Muscle of leg (tissue), 16 donors: ENCODE measurements at places on chromosomes 12 and 14. TPM values are rescaled to one million over a fixed set of nuclear protein-coding genes. Genes with fewer than 3 reads are reported as not detected.

DNA sequence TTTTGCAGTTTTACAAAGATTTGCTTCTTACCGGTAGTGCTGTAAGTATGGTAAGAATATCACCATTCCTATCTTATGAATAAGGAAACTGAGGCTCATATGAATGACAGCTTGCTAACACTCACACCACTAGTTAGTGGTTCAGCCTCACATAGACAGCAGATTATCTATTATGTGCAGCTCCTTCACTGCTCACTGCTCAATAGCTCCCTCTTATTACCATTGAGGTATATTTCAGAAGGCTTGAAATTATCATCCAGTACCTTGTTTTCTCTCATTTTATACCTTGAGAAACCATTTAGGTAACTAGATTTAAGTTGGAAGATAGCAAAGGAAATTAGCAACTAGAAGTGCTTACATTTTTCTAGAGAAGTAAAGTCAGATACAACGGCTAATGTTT lies 15.5 kb downstream of the RIC8B start:
- H3K27ac ChIP-seq: no peak overlapping the region
- H3K27me3 ChIP-seq: no peaks in the 10 kb centered on the region
- H3K4me1 ChIP-seq: no peaks in the 10 kb centered on the region

GRCh38 chr14:46571970-46572369 lies 79.6 kb downstream of the RPL10L start:
- H3K36me3 ChIP-seq: no peaks in the 10 kb centered on the region
- no peak overlapping the region for H3K4me3 ChIP-seq
- H3K27ac ChIP-seq: no peak overlapping the region
- no peak for DNase-seq
- no peaks in the 10 kb centered on the region for H3K4me1 ChIP-seq

The TSPAN11 gene
- total RNA-seq: 9.1 TPM

The CNTN1 gene
- 33.0 TPM for total RNA-seq

The TAS2R7 gene
- not detected for total RNA-seq

The KRT2 gene
- total RNA-seq: not detected

The DCAF4 gene
- 9.6 TPM for total RNA-seq

DNA sequence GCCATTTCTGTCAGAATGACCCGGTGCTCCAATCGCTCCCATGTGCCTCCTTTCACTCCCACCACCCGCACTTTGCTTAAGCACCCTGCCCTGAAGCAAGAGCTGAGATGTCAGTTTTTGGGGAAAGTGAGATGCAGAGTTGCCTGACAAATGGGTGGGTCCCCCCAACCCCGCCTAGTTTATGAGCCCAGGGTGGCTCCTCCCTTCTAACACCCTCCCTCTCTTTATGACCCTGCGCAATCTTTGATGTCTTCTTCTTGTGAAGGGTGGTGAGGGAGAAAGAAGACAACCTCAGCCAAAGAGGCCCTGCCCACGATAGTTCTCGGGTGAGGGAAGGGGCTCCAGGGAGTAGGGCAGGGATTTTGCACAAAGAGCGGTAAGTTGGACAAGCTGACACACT lies 89.5 kb upstream of the HOXC13 start:
- H3K4me3 ChIP-seq: no peak overlapping the region
- H3K27ac ChIP-seq: no peak overlapping the region
- no peaks in the 10 kb centered on the region for H3K4me1 ChIP-seq
- no peak for DNase-seq
- peaks cover 26% of the 10 kb centered on the region for H3K27me3 ChIP-seq
- no peaks in the 10 kb centered on the region for H3K36me3 ChIP-seq

The GARIN6 gene
- not detected for total RNA-seq

The CELA1 gene
- not detected for total RNA-seq

The TSPAN19 gene
- 0.04 TPM for total RNA-seq

- peak overlapping the region; percentile 45 for H3K27ac ChIP-seq
- no peak overlapping the region for H3K4me3 ChIP-seq
- DNase-seq: no peak
- H3K27me3 ChIP-seq: peaks cover 2% of the 10 kb centered on the region
- H3K36me3 ChIP-seq: no peaks in the 10 kb centered on the region
- peaks cover 6% of the 10 kb centered on the region for H3K4me1 ChIP-seq
These were observed 50.3 kb downstream of the CCNK start for GRCh38 chr14:99531251-99532096.

- no peaks in the 10 kb centered on the region for H3K36me3 ChIP-seq
- H3K27me3 ChIP-seq: no peaks in the 10 kb centered on the region
- no peak for DNase-seq
- H3K4me1 ChIP-seq: peaks cover 7% of the 10 kb centered on the region
These were observed 90.0 kb upstream of the PLEKHA5 start for GRCh38 chr12:19039515-19039914.

- no peak overlapping the region for H3K4me3 ChIP-seq
- H3K27me3 ChIP-seq: no peaks in the 10 kb centered on the region
- DNase-seq: no peak
- no peak overlapping the region for H3K27ac ChIP-seq
- H3K36me3 ChIP-seq: no peaks in the 10 kb centered on the region
- peaks cover 17% of the 10 kb centered on the region for H3K4me1 ChIP-seq
These were observed 27.6 kb downstream of the EML1 start for GRCh38 chr14:99820702-99821331.

DNA sequence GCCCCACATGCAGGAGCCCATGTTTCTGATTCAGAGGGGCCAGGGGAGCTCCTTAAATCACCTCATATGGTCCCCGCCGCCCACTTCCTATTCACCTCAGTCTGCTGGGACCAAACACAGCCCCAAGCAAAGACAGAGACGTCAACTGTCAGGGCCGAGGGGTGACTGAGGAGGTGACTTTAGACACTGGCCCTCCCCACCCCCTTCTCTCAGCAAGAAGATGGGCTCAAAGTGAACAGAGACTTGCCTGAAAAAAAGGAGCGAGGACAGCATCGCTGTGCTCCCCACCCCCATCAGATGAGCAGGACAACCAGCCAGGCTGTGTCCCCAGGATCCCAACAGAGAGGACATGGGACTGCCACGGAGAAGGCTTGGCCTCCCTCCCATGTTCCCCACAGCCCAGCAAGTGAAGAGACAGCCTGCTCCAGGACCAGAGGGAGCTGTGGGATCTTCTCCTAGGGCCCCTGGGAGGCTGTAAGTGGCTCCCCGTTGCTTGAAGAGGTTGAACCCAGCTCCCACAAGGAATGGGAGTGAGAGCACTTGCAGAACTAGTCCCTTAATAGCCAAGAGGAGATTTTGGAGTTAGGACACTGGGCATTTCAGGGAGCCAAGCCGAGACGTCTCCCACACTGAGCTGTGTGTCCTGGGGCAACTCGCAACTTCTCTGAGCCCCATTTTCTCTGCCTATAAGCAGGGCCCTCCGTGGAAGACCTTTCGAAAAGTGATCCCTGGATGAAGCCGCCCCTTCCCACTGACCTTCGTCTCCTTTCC lies 1.3 kb upstream of the KRT79 start:
- H3K4me3 ChIP-seq: no peak overlapping the region
- peaks cover 20% of the 10 kb centered on the region for H3K27me3 ChIP-seq
- no peak overlapping the region for H3K27ac ChIP-seq
- no peaks in the 10 kb centered on the region for H3K36me3 ChIP-seq

DNA sequence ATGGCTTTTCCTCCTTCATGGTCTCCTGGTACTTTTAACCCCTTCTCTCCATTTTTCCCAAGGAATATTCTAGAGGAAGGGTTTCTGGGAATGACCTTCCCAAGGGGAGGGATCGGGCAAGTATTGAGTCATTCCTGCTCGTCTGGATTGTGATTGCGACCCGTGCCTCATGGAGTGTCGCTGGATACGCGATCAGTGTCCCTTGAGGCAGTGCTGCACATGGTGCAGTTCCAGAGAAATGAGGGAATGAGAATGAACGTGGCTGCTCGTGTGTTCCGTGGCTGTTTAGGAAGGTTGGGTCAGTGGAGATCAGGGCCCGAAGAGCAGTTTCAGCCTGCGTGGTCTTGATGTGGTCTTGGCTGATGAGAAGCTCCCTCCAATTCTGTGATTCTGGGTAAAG lies 234.4 kb downstream of the CACNA1C start:
- H3K4me3 ChIP-seq: no peak overlapping the region
- H3K4me1 ChIP-seq: peaks cover 45% of the 10 kb centered on the region
- peaks cover 16% of the 10 kb centered on the region for H3K27me3 ChIP-seq
- H3K27ac ChIP-seq: peak overlapping the region; percentile 7
- H3K36me3 ChIP-seq: no peaks in the 10 kb centered on the region
- DNase-seq: peak; percentile 48

GRCh38 chr12:113137861-113138783 lies 2.6 kb upstream of the RASAL1 start:
- H3K36me3 ChIP-seq: no peaks in the 10 kb centered on the region
- H3K4me3 ChIP-seq: no peak overlapping the region
- H3K27ac ChIP-seq: no peak overlapping the region
- DNase-seq: no peak

DNA sequence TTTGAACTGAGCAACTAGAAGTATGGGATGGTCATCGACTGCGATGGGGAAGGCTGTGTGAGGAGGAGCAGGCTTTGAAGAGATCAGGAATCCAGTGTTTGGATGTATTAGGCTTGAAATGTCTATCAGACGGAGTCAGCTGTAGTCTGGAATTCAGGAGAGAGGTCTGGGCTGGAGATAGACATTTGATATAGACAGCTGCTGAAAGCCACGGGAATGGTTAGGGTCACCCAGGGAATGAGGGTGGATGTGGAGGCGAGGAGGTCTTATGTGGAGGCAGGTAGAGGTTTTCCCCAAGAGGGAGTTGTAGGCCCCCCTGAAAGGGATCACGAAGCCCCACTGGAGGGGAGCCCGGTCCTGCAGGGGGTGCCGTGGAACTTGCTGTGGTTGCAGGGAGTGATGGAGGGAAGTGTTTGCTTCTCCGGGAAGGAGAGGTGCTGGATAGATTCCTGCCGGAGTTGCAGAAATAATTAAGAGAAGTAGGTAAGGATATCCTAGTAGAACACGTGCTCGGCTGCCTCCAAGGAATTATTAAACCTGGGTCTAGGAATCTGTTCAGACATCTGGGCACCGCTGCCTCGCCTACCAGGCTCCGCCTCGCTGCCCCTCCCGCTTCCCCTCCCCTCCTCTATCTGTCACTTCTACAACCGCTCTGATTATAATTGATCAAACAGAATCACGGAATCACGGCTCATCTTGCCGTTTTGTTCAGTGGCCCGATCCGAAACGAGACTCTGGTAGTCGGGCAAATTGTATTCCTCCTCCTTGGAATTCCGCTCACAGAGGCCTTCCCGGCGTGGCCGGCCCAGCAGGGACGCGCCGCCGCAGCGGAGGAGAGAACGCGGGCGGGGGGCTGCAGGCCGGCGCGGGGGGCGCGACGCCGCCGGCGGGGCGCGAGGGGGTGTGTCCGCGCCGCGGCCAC lies 826 bp upstream of the CACNA1C start:
- peaks cover 62% of the 10 kb centered on the region for H3K27me3 ChIP-seq
- no peak overlapping the region for H3K27ac ChIP-seq
- peaks cover 18% of the 10 kb centered on the region for H3K4me1 ChIP-seq
- no peaks in the 10 kb centered on the region for H3K36me3 ChIP-seq
- peak overlapping the region; percentile 42 for H3K4me3 ChIP-seq
- DNase-seq: peak; percentile 54

The PLEKHH1 gene
- total RNA-seq: 0.75 TPM

DNA sequence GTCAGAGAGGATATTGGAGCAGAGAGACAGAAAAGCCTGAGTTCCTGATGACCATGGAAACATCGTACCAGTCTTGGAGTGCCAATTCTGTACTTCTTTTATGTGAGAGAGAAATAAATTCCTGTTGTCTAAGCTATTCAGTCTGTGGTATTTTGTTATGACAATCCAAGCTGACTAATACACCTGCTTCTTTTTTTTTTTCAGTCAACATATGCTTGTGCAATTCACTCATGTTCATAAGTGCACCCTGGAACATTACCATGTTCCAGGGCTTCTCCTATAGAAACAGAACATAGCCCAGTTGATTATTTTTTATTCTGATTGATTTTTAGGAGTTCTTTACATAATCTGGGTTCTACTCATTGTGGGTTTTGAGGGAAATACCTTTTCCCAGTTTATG lies 1.7 kb upstream of the CHPT1 start:
- no peaks in the 10 kb centered on the region for H3K36me3 ChIP-seq
- H3K4me1 ChIP-seq: peaks cover 17% of the 10 kb centered on the region
- H3K4me3 ChIP-seq: no peak overlapping the region
- no peak for DNase-seq
- H3K27me3 ChIP-seq: no peaks in the 10 kb centered on the region

The STXBP6 gene
- total RNA-seq: 21.4 TPM

The STAB2 gene
- 1.3 TPM for total RNA-seq

DNA sequence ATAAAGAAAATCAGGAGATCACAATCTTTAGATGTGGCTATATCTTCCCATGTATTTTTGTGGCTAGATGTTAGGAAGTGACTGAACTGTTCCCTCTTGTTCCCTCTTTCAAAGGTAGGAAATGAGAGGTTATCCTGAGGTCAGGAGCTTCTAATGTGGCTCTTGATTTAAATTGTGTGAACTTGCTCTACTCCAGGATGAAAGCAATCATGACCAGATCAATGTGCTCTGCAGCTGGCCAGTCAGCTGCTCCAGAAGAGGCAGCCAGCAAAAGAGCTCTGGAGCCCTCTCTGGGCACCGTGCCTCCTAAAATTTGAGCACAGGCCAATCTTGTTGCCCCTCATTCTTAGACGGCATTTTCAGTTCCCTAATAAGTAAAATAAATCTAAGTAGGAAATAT lies 32.0 kb downstream of the CDK17 start:
- peaks cover 8% of the 10 kb centered on the region for H3K4me1 ChIP-seq
- no peaks in the 10 kb centered on the region for H3K27me3 ChIP-seq
- DNase-seq: peak; percentile 78
- no peaks in the 10 kb centered on the region for H3K36me3 ChIP-seq
- no peak overlapping the region for H3K4me3 ChIP-seq

The POTEM gene
- not detected for total RNA-seq

The CDH24 gene
- 2.1 TPM for total RNA-seq
